ENCODE measurements at places on chromosomes 5 and 9. TPM values are rescaled to one million over a fixed set of nuclear protein-coding genes. Genes with fewer than 3 reads are reported as not detected.

The KCNV2 gene
- polyA plus RNA-seq = not detected

The SPATA31C1 gene
- polyA plus RNA-seq = not detected

The CD14 gene
- polyA plus RNA-seq = 4.3 TPM

The OR13D1 gene
- polyA plus RNA-seq = not detected

The KDM3B gene
- polyA plus RNA-seq = 59.8 TPM

The CCNI2 gene
- 0.04 TPM for polyA plus RNA-seq

The AK3 gene
- 10.9 TPM for polyA plus RNA-seq

The MGAT4B gene
- 105 TPM for polyA plus RNA-seq

The CTXN3 gene
- not detected for polyA plus RNA-seq

- no peaks in the 10 kb centered on the region for H3K36me3 ChIP-seq
- peaks cover 49% of the 10 kb centered on the region for H3K4me1 ChIP-seq
- no peak overlapping the region for H3K4me3 ChIP-seq
- no peak for DNase-seq
- H3K27ac ChIP-seq = no peak overlapping the region
- H3K27me3 ChIP-seq = no peaks in the 10 kb centered on the region
Observed at GRCh38 chr5:149775785-149776184, 45.7 kb downstream of the PPARGC1B start.

DNA sequence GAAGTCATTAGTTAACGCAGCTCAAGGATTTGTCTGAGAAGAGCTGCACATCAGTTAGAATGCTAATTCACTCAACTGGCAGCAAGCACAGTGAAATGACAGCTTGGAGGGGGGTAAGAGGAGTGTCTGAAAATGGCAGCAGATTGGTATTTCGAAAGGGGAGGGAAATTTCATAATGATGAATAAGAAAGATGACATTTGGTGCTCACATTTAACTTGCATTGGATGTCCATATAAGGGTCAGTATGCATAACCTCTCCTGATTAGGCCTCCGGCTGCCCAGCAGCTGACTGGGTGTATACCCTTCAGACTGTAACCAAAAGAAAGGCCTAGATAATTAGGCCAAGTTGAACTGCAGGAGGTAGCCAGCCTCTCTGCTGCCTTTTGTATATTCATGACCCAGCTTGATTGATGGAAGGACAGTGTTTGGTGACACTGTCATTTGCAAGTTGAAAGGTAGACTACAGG, 131.0 kb downstream of the PBX3 start:
- no peaks in the 10 kb centered on the region for H3K36me3 ChIP-seq
- H3K27ac ChIP-seq = no peak overlapping the region
- no peaks in the 10 kb centered on the region for H3K4me1 ChIP-seq
- no peak overlapping the region for H3K4me3 ChIP-seq
- no peaks in the 10 kb centered on the region for H3K27me3 ChIP-seq
- DNase-seq = no peak

- no peak overlapping the region for H3K4me3 ChIP-seq
- H3K4me1 ChIP-seq = no peaks in the 10 kb centered on the region
- no peaks in the 10 kb centered on the region for H3K27me3 ChIP-seq
- no peaks in the 10 kb centered on the region for H3K36me3 ChIP-seq
- DNase-seq = no peak
- no peak overlapping the region for H3K27ac ChIP-seq
Observed at GRCh38 chr5:179256328-179257175, 88.7 kb downstream of the ADAMTS2 start.

GRCh38 chr9:107309271-107309670, 26.2 kb downstream of the RAD23B start:
- peaks cover 9% of the 10 kb centered on the region for H3K36me3 ChIP-seq
- H3K27me3 ChIP-seq = no peaks in the 10 kb centered on the region
- peaks cover 5% of the 10 kb centered on the region for H3K4me1 ChIP-seq
- H3K4me3 ChIP-seq = no peak overlapping the region
- no peak overlapping the region for H3K27ac ChIP-seq

DNA sequence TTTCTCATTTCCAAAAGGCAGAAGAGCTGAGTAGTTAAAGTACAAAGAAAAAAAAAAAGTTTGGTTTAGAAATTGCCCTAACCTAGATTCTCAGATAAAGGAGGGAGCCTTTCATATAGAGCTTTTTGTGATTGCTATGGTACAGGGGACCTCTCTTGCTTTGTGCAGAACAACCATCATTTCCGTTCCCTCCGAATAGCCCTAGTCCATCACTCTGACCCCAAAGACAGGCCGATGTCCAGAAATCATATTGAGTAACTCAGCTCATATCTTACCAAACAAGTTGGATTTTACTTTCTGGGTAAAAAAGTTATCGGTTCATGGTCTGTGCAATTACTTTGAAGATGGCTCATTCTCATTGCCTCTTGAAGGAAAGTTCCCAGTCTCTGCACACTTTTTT, 36.7 kb upstream of the COL15A1 start:
- H3K4me3 ChIP-seq = no peak overlapping the region
- no peaks in the 10 kb centered on the region for H3K36me3 ChIP-seq
- DNase-seq = no peak
- H3K4me1 ChIP-seq = no peaks in the 10 kb centered on the region

GRCh38 chr9:20722221-20722620, 38.2 kb downstream of the FOCAD start:
- no peaks in the 10 kb centered on the region for H3K27me3 ChIP-seq
- no peak overlapping the region for H3K27ac ChIP-seq
- no peaks in the 10 kb centered on the region for H3K36me3 ChIP-seq
- H3K4me1 ChIP-seq = no peaks in the 10 kb centered on the region

DNA sequence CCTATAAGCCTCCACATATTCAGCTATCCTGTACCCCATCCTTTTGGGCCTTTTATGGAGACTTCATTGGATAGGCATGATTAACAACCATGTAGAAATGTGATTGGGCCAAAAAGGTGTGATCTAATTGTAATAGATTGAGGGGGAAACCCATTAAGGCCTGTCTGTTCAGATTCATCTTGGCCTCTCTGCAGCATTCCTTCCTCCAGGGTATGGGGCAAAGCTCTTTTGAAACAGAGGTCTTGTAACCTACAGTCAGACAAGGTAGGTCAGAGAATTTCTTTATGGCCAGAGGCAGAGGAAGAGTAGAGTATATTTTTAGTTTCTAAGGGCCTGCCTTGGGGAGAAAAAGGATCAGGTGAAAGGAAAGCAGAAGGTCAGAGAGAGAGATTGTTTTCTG, 98.5 kb downstream of the INVS start:
- H3K27me3 ChIP-seq = no peaks in the 10 kb centered on the region
- no peak overlapping the region for H3K4me3 ChIP-seq
- no peaks in the 10 kb centered on the region for H3K4me1 ChIP-seq

DNA sequence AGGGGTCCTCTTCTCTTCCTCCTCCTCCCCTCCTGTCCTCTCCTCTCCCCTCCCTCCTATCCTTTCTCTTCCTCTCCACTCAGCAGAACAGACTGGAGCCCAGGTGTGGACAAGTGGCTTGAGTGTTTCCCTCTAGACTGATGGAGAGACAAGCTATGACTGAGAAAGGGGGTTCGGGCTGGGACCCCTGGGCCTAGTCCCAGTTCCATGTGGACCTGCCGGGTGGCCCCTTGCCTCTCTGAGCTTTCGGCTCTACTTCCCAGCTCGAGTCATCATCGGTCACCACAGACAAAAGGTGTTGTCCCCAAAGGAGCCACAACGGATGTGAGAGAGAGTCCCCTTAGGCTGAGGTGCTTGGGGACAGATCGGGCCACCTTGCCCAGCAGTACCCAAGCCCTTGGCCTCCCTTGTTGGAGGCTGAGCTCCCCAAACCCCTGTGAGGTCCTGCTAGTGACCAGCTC, 3.4 kb upstream of the RXRA start:
- no peak overlapping the region for H3K4me3 ChIP-seq
- no peaks in the 10 kb centered on the region for H3K36me3 ChIP-seq
- peaks cover 17% of the 10 kb centered on the region for H3K4me1 ChIP-seq
- no peak for DNase-seq
- H3K27ac ChIP-seq = no peak overlapping the region
- peaks cover 3% of the 10 kb centered on the region for H3K27me3 ChIP-seq

DNA sequence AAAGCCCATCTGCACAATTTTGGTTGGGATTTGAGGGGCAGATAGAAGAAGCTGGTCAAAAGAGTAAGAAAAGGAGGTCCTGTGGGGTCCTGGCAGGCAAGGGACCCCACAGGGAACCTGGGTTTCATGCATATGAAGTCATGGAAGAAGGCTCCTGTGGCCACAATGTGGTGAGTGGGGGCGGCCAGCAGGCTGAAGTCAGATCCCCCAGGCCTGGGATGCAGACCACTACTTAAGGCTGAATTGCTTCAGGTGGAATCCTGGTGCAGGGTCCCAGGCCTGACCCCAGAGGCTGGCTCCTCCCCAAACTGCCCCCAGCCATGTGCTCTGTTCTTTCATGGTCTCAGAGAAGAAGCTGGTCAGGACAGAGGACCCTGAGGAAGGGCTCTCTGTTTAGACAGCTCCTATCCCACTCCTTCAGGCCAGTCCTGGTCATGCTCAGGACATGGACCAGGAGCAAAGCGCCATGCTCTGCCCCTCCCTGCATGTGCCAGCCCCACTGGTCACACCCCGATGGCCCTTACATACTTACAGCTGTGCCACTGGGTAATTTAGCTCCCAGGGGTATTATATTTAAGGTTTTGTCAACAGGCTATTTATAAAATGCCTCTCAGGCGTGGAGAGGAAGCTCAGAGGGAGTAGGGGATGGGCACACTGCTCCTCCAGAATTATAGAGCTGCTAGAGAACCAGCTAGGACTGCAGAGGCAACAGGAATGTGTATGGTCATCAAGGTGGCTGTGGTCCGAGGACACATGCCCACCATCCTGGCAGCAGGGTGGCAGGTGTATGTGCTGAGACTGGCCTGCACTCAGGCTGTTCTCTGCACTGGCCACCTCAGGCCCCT, 33.4 kb downstream of the C5orf15 start:
- peak overlapping the region; percentile 99 for H3K27ac ChIP-seq
- H3K4me1 ChIP-seq = peaks cover 100% of the 10 kb centered on the region
- no peaks in the 10 kb centered on the region for H3K36me3 ChIP-seq
- H3K27me3 ChIP-seq = no peaks in the 10 kb centered on the region

- H3K4me1 ChIP-seq = no peaks in the 10 kb centered on the region
- H3K36me3 ChIP-seq = no peaks in the 10 kb centered on the region
- H3K27ac ChIP-seq = no peak overlapping the region
Observed at GRCh38 chr5:178941361-178941760, 363 bp downstream of the ZNF454 start.

DNA sequence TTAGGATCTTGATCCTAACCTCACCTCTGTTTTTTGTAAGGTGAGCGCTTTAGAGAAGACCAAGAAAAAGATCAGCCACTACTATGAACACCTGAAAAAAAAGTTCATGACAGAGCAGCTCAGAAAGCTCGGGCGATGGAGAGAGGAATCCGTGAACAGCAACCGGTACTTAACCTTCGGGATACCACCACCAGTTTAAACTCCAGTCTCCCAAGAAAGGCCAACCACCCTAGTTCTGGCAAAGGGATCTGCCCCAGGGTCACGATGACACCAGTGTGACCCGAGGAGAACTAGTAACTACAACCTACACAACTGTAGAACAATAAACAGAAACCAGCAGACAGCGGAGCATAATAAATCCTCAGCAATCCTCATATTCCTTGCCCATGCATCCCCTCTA, 8.5 kb downstream of the C5orf52 start:
- H3K27ac ChIP-seq = no peak overlapping the region
- H3K4me3 ChIP-seq = no peak overlapping the region
- no peaks in the 10 kb centered on the region for H3K27me3 ChIP-seq
- no peak for DNase-seq
- H3K4me1 ChIP-seq = no peaks in the 10 kb centered on the region

DNA sequence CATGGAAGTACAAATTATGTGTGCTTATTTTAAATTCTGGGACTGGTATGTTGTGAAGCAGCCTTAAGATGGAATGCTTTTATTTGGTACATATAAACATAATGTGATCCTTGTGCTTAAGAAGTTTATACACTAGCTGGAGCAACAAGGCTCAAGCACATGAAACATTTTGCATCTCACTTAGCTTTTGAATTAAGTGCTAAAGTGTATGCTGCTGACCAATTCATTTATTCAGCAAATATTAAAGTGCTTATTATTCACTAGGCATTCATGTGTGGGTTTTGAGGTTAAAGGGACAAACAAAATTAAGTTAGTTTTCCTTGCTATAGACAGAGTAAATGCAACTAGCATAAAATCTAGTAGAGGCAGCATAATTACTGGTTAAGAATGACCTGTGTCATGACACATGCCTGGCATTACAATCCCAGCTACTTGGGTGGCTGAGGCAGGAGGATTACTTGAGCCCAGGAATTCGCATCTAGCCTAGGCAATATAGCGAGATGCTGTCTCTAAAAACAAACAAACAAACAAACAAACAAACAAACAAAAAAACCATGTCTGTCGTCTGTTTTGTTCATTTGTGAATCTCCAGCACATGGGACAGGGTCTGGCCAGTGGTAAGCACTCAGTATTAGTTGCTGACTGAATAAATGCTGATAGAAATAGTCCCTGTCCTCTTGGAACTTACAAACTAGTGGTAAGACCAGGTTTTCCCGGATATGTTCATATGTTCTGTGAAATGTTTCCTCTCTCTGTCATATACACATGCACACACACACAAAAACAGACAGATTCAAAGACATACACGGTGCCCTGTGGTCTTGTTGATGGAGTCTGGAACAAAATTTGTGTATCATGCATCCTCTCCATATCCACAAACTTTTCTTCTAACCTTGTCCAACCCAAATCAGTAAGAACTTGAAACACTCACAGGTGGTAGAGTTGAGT, 41.9 kb upstream of the TNFAIP8 start:
- DNase-seq = no peak
- no peaks in the 10 kb centered on the region for H3K36me3 ChIP-seq
- no peaks in the 10 kb centered on the region for H3K27me3 ChIP-seq
- H3K27ac ChIP-seq = peak overlapping the region; percentile 65
- H3K4me3 ChIP-seq = no peak overlapping the region

DNA sequence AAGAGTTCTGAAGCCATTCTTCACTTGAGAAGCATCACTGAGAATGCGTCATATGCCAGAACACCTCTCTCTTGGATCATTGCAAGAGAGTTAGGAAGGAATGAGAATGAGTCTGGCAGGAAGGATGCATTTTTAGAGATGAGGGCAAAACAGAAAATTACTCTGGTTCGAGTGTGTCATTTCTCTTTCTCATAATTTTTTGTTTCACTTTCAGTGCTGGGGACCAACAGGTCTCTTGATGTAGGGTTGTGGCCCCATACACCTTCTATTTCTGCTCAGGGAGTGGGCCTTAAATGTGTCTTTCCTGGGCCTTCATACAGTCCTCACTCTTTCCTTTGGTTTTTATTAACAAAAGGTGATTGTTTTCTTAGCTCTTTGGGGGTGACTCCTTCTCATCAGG, 302.4 kb downstream of the NR3C1 start:
- peaks cover 3% of the 10 kb centered on the region for H3K4me1 ChIP-seq
- DNase-seq = no peak
- H3K4me3 ChIP-seq = no peak overlapping the region

All from B cell (primary cell).